ENCODE measurements at places on chromosomes 2 and 18.

DNA sequence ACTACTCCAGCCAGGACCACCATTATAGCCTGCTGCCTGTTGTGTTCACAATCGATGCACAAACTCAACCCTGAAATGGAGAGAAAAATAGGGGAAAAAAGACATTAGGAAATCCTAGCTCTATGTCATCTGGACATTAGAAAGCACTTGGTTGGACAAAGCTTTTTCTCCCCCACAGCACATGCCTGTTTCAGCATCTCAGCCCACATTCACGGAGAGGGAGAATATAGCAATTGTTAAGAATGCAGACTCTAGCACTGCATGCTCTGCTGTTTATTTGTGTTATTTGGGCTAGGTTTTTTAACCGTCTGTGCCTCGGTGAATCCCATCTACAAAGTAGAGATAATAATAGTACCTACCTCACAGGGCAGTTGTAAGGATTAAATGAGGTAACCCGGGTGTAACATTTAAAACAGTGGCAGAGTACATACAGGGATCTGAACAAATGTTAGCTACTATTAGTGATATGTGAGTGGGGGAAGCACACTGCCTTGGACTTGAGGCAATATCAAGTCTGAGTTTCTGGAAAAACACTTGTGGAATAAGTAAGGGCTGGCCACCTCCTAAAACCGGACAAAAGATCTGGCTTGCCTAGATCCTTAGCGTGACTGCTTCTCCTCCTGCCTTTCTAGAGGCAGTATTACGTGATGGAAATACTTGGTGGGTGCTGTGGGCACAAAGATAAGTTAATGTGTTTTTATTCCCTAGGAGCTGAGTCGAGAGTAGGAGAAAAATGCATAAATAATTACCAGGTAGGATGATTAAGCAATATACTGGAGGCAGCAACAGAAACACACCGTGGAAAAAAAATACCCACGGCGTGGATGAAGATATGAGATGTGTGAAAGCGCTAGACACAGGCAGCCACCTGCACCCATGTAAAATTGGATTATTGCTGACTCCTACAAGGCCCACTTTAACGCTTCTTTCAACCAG is 1.0 kb upstream of the PPP1CB start:
- DNase-seq, result no peak

GRCh38 chr2:208722731-208723130 is 316.1 kb downstream of the PTH2R start:
- no peak for DNase-seq

DNA sequence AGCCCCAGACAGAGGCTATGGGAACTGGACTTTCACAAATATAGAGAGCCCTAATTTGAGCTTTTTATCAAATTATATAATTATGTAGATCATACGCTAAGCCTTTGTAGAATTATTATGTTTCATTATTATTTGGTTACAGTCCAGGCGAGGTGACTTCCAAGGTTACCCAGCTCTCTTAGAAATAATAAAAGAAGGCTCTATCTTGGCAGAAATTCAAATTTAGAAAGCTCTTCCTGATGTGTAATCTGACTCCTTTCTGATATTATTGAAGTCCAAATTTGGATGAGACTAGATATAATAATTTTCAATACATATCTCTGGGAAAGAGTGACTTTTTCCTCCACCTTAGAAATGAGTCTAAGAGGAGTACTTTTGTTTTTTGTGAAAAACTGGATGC is 4.8 kb upstream of the SLC38A11 start:
- no peak for DNase-seq

DNA sequence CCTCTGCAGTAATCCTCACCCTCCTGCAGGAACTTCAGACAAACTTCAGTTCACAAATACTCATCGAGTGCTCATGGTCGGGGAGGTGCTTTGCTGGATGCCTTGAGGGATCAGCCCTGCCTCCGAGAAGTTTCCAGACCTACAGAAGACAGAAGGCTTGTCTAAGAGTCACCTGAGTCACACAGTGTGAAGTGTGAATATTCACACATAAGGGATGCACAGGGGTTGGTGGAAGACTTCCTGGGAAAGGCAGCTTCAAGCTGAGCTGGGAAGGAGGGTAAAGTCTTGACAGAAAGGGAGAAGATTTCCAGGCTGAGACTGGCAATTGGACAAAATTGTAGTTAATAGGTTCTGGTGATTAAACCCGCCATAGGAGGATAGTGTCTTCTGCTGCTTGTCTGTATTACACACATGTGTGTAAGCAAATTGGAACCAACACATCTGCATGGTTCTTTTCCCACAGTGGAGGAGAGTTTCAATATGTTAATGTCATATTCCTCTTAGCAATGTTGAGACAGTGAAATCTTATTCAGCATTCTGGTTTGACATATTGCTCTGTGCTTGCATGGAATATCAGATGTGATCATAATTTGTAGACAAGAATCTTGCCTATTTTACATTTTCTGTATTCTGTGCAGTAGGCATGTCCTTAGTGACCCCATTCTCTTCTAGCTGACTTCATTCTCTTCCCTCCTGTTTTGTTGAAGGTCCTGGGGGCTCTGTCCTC is 34.7 kb upstream of the ZNF396 start:
- DNase-seq, result no peak

GRCh38 chr2:39568116-39568515 is 97.6 kb upstream of the TMEM178A start:
- no peak for DNase-seq

- DNase-seq, result no peak
These were observed 92.4 kb downstream of the SOCS6 start for GRCh38 chr18:70380915-70381896.

GRCh38 chr2:212919238-212919637 is 232.2 kb downstream of the IKZF2 start:
- no peak for DNase-seq

DNA sequence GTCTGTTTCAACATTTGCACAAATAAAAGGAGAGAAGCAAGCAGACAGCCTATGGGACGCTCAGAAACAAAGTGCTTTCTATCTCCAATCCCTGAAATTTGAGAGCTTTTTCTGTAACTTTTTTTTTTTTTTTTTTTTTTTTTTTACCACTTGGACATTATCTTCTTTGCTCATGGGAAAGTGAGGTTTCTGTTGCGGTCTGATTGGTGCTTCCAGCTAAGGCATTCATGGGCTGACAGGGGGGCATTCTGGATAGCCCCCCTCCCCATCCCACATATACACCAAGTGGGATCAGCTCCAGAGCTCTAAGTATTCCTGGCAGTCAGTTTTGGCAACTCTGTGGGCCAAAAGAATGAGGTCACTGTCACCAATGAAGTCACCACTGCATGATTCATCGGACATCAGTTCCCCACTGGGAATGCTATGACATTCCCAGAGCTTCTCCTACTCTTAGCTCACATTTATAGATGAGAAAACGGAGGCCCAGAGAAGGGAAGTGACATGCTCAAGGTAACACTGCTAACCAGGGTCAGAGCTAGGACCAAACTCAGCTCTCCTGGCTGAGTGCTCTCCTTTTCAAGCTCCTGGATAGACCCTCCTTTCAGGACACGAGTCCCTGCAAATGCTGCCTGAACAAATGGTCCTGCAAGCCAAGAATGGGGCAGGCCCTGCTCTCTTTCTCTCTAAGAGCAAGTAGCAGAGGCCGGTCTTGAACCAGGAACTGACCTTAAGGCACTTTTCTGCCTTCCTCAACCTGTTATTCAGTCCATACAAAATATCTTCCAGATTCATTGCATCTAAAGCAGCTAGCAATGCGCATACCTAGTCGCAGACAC is 61.3 kb downstream of the TMEM247 start:
- no peak for DNase-seq

DNA sequence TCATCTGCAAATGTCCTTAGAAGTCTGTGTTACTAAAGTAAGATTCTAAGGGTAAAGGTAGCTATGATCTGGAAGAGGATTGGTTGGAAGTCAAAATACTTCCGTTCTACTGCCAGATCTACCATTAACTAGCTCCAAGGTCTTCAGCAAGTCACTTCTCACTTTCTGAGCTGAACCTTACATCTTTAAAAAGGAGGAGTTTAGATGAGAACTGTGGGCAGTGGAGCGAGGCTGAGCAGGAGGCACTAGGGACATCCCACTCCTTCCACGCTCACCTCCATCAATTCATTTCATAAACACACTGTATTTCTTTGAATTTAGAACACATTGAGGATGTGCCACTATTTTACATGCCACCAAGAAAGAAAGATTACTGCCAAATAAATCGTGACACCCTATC is 143.0 kb downstream of the ABCA12 start:
- DNase-seq, result no peak

DNA sequence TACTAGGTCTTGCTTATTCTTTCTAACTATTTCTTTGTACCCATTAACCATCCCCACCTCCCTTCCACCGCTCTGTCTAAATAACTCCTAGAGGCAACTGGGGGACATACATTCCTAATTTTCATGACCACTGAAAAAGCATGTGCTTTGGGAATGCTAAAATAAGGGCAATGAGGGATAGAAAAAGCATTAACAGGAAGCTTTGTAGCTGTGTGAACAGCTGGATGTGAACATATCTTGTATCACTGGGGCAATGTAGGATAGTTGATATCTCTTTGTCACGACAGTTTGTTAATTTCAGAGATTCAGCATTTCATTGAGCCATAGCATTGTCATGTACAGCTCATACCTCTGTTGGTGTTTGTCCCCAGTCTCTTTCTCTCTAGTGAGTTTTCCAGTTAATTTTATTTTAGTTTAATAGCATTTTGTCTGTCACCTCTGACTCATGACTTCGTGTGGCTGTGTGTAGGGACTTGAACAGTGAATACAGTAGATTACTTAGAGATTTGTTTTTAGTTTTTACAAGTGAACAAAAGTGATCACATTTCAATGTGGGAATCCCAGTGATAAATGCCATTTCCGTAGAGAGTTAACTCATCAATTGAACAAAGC is 230.3 kb upstream of the NRP2 start:
- DNase-seq, result no peak
